DMS 273 treated with DMSO at 0.1 percent for 48 hours (cell line): ENCODE measurements at places on chromosomes 6 and 20.

- DNase-seq = no peak
Observed at GRCh38 chr6:14051355-14051754, 66.2 kb upstream of the CD83 start.

DNA sequence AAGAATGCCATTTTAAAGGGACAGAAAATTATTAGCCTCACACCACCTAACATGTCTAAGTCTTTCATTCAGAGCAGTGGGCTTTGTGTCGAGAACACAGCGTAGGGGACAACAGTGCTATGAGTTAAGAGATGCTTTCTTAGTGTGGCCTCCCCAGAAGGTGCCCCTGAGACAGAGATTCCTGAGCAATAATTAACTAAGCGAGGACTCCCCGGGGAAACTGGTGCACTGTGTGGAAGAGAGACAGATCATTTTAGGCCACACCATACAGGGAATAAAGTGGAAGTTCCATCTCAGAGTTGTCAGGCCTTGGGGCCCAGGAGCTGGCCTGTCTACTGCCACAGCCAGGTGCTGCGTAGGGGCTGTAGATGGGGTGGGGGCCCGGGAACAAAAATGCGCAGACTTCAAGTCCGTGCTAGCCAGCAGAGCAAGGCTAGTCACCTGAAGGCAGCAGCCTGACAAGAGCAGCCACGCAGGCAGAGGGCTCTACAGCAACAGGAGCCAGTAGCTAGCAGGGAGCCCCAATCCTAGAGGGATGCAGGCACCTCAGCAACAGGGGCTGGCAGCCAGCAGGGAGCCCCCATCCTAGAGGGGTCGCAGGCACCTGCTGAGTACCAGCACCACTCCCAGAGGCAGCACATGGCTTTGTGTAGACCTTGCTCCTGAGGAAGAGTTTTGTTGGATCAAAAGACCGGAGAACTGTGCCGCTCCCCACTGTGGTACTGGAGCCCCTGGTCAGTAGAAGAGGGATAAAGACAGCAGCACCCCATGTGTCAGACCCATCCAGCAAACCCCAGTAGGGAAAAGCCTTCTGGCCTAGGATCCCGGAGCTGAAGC, 63.0 kb upstream of the NXT1 start:
- no peak for DNase-seq

DNA sequence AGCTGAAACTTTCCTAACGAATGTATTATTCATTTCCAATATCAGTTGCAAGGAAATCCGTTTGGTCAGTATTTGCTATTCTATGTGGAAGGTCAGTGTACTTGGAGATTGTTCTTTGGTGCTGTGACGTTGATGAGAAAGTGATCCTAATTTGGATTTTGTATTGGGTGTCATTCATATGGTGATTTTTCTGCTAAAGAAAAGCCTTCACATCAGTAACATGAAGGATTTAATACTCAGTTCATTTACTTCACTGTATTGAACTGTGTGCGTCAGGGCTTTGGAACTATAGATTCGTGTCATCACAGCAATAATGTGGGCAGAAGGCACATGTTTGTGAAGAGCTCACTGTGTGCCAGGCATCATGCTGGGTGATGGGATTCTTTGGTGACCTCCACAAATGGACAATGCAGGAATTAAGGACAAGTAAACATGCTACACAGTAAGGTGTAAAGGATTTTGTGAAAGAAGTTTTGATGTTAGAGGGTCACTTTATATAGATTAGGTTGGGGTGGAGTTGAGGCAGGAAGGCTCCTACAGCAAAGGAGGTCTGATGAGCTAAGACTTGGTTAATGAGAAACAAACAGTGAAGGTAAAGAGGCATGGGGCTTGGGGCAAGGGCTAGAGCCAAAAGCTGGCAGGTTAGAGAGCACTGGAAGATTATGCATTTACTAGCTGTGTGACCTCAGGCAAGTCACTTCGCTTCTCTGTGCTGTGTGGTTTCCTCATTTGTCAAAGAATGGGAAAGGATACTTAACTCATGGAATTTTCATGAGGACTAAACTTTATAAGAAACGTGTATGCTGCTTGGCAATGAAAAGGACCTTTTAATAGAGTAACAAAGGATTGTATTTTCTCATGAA, 12.1 kb downstream of the ARID1B start:
- no peak for DNase-seq

DNA sequence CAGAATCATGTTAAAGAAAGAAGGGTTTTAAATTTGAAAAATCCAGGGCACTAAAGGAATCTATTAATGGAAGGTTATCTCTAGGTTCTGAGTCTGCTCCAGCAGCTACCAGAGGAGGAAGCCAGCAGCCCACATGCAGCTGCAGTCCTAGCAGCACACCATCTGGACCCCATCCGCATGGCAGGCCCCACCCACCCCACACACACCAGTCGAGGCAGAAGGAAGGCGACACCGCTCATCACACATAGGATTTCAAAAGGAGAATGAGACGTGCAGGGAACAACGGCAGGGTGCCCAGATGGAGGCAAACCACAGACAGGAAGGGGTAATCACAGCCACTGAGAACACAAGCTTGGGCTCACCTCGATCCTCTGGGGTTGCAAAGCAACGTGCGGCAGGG, 78.9 kb downstream of the GINS1 start:
- DNase-seq = peak; percentile 52

DNA sequence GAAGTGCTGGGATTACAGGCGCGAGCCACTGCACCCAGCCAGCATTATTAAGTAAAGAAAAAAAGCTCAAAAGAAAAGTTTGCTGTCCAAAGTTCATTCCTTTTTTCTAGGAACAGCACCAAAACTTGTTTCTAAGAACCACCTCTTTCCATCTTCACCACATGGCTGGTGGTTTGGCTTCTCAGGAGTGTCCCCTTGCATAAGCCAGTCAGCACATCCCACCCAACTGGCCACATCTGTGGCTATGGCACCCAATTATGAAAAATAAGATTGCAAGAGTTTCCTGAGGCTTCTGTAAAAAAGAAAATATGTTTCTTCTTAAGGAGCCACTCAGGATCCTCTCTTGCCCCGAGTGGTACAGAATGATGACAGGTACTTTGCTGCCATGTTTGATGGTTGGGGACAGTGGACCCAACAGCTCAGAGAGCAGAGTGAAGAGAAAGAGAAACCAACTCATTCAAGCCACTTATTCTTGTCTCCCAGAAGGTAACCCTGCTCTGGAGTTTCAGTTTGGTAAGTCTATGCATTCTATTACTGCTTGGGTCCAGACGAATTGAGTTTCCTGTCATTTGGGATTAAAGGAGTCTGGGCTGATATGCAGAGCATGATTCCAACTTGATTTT, 65.3 kb downstream of the PSMB1 start:
- no peak for DNase-seq

- peak; percentile 51 for DNase-seq
Observed at GRCh38 chr20:50837532-50838321, 42.9 kb downstream of the BCAS4 start.

DNA sequence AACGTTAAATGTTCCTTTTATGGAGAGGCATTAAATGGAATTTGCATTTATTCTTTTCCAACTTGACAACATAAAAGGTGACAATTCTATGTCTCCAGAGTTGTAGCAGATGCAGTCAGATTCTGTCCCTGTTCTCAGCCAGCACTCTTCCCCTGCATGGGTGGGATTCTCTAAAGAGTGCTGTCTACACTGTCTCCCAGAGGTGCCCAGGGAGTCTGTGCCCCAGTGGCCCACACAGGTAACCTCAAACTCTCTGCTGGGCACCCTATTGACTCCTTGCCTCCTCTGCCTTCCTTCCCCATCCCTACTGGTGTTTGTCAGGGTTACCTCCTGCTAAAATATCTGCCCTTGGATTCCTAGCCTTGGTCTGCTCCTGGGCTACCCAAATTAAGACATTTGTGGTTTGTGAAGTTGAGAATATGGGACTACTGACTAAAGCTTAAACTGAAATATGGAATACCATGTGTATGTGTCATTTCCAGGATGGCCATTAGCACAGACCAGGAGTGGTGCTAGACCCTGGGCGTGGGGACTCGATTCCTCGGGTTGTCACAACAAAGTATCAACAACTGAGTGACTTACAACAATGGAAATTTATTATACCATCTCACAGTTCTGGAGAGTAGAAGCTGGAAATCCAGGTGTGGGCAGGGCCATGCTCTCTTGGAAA, 284.7 kb downstream of the CDH26 start:
- no peak for DNase-seq

DNA sequence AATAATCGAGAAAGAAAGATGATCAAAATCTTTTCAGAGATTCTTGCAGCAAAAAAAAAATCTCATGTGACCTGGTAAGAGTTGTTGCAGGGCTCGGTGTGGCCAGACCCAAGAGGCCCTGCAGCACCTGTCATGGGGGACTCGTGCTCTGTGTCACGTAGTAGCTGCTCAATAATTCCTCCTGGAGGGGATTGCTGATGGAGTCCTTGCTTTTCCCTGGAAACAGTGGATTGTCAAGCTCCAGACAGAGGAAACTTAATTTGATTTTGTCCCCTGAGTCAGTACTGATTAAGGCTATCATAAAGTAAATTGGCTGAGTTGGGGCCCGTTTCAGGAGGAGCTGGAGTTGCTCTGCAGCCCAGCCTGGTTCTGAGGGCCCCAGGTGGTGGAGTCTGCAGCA, 125.2 kb downstream of the EDN3 start:
- no peak for DNase-seq

DNA sequence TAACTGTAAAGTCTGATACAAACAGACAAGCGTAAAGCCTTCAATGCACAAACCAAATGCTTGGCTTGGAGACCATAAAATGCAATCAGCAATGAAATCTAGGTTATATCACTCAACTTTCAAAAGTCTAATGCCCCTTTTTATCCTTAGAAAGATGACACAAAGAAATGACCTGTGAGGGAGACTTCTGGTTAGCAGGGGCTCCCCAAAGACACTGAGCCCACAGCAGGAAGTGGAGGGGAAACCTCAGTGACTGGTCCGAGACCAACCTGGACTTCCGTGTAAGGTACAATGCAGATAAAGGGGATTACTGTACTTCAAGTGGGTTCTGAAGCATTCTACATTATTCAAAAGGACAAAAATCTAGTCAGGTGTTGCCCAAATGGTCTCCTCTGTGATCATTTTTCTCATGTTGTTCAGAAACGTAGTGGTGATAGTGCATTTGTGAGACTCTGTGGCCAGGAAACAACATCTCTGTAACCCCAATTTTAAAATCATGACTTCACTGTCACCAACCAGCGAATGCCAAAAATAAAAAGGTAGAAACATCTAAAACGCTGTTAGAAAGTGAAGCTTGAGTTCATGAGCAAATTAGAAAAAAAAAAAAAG, 88.2 kb downstream of the HIVEP2 start:
- DNase-seq = no peak

DNA sequence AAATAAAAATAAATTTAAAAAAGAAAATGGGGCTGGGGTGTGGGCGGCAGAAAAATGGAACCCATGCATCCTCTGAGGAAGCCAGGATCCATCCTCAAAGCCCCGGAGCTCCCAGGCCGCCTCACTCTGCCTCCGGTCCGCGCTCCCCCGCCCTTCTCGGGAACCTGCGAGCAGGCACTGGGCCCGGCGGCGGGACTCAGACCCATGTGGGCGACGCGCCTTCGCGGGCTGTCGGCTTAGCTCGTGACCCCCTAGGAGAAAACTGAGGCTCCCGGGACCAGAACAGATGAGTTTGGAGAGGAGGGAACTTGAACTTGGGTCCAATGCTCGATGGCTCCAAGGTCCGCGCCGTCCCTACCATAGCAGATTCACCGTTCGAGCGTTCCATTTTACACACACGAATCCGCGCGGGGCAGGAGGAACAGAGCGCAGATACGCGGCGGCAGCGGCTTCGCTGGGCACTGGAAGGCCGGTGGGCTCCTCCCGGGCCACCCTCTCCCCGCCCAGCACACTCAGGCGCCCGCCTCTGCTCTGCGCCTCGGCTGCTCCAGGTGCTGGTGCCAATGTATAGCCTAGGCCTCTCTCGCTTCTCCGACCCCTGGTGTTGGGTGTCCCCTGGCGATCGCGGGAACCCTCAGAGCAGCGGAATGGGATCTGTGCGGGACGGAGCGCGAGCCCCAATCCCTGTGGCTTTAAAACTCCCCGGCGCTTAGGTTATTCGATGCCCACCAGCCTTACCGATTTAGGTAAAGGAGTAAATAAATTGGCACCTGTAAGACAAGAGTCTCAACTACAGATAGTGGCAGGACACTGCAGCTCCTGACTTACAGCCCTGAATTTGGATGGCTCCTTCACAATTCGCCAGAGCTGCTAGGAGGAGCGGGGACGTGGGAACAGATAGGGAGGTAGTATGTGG, 39.2 kb downstream of the DPPA5 start:
- DNase-seq = no peak

- DNase-seq = peak; percentile 94
Observed at GRCh38 chr6:89375427-89376267, 23.1 kb upstream of the UBE2J1 start.

GRCh38 chr6:82957171-82957867, 108.3 kb downstream of the UBE3D start:
- no peak for DNase-seq

DNA sequence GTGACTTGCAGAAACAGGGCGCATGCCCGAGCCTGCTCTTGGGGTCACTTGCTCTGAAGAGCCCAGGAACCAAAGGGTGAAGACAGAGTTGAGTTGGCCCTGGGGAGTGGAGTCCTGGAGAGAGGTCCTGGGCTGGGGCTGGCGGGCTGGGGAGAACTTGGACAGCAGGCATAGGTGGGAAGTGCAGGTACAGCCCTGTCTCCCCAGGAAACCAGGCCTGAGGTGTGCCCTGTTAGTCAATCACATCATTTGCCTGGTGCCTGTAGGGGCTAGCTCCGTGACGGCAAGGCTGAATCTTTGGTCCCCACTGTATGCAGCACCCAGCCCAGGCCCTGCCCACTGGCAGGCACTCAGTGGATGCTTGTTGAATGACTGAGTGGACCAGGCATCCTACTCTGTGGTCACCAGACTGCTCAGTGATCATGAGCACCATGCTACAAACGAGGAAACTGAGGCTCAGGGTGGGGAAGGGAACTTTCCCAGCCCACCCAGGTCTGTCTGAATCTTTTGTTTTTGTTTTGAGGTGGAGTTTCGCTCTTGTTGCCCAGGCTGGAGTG, 15.6 kb upstream of the NOL4L start:
- no peak for DNase-seq

- no peak for DNase-seq
Observed at GRCh38 chr6:82073484-82073883, 174.1 kb downstream of the IBTK start.

GRCh38 chr20:25247000-25247517, 826 bp upstream of the PYGB start:
- DNase-seq = peak; percentile 22

DNA sequence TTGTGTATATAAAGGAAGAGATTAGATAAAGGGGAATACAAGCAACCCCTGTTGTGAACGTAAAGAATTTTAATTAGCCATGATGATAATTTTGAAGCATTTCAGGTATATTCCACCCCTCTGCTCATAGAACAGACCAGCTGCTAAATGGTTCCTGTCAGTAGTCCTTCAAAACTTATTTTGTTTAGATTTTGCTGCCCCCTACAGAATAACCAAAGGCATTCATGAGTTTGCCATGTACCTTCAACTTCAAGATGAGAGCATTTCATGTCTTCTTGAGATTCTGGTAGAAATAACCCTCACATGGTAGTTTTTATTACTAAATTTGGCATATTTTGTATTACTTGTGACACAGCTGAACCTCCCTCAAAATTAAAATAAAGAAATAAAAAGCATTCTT, 1586.7 kb downstream of the HACE1 start:
- peak; percentile 14 for DNase-seq
